Right cardiac atrium (tissue), 5 donors: ENCODE measurements at places on chromosomes 5 and 9. TPM values are rescaled to one million over a fixed set of nuclear protein-coding genes. Genes with fewer than 3 reads are reported as not detected.
A peak's percentile ranks its signal among the peaks of the same experiment; 100 is the strongest.

DNA sequence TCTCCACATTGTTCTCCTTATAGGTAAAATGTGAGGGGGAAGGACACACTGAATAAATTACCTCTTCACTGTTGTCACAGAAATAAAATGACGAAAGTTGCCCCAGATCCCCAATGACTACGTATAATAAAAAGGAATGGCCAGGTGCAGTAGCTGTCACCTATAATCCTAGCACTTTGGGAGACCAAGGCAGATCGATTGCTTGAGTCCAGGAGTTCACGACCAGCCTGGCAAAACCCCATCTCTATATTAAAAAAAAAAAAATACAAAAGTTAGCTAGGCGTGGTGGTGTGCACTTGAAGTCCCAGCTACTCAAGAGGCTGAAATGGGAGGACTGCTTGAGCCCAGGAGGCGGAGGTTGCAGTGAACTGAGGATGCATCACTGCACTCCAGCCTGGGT is 82.2 kb upstream of the APC start:
- DNase-seq: no peak

The TSSK1B gene
- total RNA-seq: 0.09 TPM

GRCh38 chr9:21385131-21385670 is at the start of gene IFNA2:
TSS of gene IFNA2 (minus strand) at chr9:21385398. CDS start at chr9:21385329, 69 bp downstream.
- DNase-seq: no peak

The PAEP gene
- not detected for total RNA-seq

GRCh38 chr9:124054582-124055227 is 43.1 kb downstream of the LHX2 start:
- DNase-seq: no peak

DNA sequence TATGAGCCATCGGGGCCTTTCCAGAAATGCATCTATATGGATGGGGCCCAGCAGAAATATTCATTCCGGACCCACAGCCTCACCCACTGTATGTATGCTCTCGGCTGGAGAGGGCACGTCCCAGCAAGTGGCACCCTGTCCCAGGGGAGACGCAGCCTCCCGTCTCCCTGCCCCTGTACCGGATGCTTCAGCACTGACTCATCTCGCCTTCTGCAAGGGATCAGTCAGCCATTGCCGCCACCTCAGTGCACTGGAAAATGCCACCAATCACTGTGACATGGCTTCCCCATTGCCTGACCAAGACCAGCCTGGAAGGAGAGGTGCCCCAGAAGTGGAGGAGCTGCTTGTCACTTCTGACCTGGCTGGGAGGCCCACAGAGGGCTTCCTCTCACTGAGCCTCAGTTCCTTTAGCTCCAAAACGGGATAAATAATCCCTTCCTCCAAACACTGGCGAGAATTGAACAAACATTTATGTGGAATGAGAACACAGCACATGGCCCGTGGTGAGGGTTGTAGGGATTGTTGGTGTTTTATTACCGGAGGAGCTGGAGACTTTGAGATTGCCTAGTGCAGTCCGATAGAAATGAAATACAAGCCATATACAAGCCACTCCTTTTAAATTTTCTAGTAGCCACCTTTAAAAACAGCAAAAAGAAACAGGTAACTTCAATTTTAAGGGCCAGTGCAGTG is 43.9 kb upstream of the ORM1 start:
- peak; percentile 33 for DNase-seq

The ENTREP1 gene
- total RNA-seq: 16.7 TPM

DNA sequence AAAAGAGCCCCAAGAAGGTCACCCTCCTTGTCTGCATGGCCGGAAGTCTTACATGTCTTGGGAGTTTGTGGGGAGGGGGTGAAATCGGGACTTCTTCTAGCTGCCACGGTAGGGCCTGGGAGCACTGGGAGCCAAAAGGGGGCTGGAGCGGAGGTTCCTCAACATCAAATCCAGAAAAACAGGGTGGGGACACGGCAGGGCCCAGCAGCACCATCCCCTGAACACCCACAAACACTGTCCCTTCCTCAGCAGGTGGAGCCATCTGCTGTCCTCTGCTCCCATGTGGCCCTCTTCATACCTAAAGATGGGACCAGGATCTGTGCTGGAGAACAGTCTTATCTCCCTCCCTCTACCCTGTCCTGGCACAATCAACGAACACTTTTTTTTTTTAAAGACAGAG is 2.7 kb downstream of the TERT start:
- DNase-seq: no peak

DNA sequence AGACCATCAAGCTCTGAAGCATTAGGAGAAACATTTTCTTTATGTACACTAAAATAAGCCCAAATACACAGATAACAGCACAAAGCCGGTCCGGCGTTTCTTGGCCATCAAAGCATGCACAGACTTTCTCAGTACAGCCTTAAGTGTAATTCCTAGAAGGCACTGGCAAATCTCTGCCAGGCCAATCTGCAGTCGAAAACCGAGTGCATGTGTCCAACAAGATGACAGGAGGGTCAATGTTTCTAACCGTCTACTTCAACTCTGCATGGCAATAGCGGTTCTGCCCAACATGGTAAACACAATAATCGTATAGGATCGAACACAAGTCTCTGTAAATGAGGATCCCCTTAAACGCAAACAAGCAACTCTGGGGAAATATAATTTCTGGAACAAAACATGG is 1.1 kb downstream of the ARL15 start:
- DNase-seq: no peak

- DNase-seq: no peak
These were observed 19.7 kb downstream of the LCP2 start for GRCh38 chr5:170277867-170278281.

GRCh38 chr9:78196258-78196657 is 39.6 kb upstream of the CEP78 start:
- DNase-seq: no peak

DNA sequence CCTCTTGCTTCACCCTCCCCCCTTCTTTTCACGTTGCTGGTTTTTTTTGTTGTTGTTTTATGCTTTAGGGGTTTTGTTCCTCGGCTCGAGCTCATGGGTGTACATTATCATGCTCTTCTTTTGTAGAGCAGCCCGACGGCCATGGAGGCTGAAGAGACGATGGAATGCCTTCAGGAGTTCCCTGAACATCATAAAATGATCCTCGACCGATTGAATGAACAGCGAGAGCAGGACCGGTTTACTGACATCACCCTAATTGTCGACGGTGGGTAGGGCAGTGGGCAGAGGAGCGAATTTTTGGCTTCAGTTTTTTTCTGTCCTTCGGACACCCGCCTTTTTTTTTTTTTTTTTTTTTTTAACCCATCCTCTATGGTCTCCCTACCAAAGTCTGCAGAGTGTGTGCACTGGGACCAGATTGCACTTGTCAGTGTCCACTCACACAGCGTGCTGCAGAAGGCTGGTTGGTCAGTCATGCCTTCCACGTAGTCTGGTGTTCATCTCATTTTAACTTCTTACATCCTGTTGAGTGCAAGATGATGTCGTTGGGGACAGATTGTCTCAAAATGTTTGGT is 1.3 kb downstream of the ZNF131 start:
- peak; percentile 23 for DNase-seq

DNA sequence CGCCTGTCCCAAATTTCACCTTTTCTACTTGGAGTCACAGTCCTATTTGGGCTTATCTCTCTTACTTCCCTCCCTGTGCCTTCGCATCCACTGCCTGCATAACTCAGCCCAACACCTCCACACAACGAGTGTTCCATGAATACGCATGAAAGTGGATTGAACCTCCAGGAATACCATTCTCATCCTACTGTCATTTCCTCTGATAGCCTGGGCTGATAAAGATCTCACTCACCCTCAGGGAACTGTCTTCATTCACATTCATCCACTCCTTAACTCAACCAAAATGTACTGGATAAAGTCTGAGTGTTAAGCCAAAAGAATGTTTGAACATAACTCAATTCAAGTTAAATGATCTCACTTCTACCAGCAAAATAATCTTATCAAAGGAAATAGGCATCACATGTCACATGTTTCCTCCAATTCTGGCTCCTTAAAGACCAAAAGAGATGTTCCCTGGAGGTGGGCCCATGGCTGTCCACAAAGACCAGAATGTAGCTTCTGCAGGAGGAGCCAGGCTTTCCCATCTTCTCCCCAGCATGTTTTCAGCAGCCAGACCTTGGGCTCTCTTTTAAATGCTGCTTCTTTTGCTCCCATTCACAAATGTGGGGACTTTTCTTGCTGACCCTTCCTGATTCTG is 28.4 kb upstream of the TRIO start:
- DNase-seq: no peak

- peak; percentile 96 for DNase-seq
These were observed at the start of gene PNPLA7 for GRCh38 chr9:137550231-137550621. TSS of gene PNPLA7 (minus strand) at chr9:137550402. CDS start at chr9:137550197, 205 bp downstream.

- no peak for DNase-seq
These were observed 83.7 kb upstream of the DHFR start for GRCh38 chr5:80738466-80738865.

The CLPTM1L gene
- total RNA-seq: 62.7 TPM

GRCh38 chr5:81895307-81895706 is 76.5 kb upstream of the ATG10 start:
- DNase-seq: no peak

The PCA3 gene
- 0.26 TPM for total RNA-seq

The MLLT3 gene
- total RNA-seq: 9.2 TPM

GRCh38 chr5:160667160-160667559 is 184.9 kb downstream of the ATP10B start:
- no peak for DNase-seq

DNA sequence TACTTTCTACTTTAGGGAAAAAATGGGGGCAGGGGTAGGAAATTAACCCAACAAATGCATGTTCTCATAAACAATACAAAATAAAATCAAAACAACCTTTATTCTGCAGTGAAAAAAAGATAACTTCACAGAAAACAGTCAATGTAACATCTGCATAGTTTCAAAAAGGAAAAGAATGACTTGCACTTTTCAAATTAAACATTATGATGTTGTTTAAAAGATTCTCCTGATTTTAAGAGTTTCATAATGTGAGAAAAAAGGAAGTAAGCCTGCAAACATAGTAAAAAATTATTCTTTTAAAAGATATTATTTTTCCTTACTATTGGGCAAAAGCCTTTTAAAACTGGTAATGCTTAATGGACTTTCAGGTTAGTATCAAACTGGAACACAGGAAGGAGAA is 7.6 kb downstream of the C9orf72 start:
- no peak for DNase-seq

The POU5F2 gene
- total RNA-seq: 0.50 TPM

DNA sequence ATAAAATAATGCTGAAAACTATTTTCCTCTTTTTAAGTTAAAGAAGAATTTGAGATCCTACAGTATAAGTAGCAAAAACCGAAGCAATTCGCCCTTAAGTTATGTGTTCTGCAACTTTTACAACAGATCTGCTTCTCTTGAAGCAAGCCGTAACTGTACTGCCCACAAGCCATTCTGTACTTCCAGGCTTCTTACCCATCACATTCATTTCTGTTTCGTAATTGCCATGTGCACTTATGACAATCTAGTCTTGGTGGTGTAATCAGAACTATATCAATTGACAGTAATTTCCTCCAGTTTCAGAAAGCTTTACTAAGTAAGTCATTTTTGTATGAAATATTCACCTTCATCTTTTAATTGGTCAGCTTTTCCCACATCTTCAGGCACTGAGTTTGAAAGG is 13.8 kb downstream of the SGTB start:
- no peak for DNase-seq

GRCh38 chr9:132487351-132487791 is 77.4 kb downstream of the CFAP77 start:
- DNase-seq: no peak

DNA sequence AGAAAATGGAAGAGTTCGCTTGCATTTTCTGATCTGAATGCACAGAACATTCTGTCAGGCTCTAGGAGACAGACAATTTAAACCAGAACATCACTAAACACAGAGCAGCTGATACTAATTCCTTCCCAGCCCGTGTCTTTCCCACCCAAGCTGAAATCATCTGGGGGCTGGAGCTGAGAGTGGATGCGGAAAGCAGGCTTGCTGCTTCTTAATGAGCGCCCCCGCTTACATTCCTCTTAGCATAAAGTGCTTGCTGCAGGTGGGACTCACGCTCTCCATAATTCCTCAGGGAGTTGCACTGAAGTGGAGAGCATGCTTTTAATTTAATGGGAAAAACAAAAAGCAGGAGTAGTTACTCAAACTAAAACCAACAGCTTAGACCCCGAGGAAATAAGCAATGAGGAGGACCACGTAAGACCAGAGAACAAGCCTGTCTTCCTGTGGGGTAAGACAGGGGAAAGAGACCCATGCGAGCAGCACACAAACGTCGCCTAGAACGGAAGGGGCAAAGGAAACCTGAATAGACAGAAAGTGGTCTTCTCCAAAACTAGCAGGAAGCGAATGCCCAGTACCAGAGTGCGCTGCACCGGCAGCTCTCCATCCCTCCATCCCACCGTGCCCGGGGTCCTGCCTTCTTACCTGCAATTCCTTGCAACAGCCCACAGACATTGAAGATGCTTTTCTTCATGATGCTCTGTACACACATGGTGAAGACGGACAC is 139.3 kb downstream of the LHFPL2 start:
- no peak for DNase-seq

GRCh38 chr5:143554918-143555477 is 151.5 kb upstream of the NR3C1 start:
- DNase-seq: no peak

DNA sequence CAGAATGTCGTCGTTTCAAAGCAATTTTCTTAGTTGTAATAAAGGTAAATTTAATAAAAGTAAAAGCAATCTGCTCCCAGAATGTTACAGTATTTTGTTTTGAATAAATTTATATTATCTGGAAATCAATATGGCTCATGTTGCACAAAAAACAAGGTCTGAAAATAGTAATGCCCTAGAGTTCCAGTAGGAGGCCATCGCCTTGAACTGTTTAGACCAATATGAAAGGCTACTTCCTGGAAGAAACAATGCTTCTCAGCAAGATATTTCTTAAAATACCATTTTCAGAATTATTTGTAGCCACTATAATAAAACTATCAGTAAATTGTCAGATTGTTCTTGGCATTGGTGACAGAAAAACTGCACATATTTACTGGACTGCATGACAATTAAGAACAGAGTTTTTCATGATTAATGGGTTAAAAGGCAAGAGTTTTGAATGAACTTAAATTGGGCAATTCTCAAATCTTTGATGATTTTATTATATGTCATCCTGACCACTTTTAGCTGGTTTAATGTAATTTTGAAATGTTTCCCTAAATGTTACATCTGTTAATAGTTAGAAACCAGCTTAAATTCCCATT is 153.2 kb downstream of the COMMD10 start:
- no peak for DNase-seq

The GPR151 gene
- total RNA-seq: not detected

- peak; percentile 85 for DNase-seq
These were observed 589 bp downstream of the RIC1 start for GRCh38 chr9:5629312-5630080.

The FBP1 gene
- 2.8 TPM for total RNA-seq

The OR1J2 gene
- total RNA-seq: not detected
